ENCODE measurements at places on chromosomes 5 and 9. TPM values are rescaled to one million over a fixed set of nuclear protein-coding genes. Genes with fewer than 3 reads are reported as not detected.

GRCh38 chr5:167939686-167940085, 351.8 kb upstream of the WWC1 start:
- DNase-seq, result no peak

SLC46A2 gene
- 0.44 TPM for polyA plus RNA-seq

CCDC180 gene
- 9.9 TPM for polyA plus RNA-seq

ANKRD18A gene
- 3.9 TPM for polyA plus RNA-seq

RNF183 gene
- polyA plus RNA-seq, result 10.7 TPM

PCDHGB6 gene
- polyA plus RNA-seq, result 7.6 TPM

GRCh38 chr9:99414321-99414720, 192.2 kb downstream of the SEC61B start:
- DNase-seq, result no peak

ZNF618 gene
- polyA plus RNA-seq, result 42.8 TPM

DNA sequence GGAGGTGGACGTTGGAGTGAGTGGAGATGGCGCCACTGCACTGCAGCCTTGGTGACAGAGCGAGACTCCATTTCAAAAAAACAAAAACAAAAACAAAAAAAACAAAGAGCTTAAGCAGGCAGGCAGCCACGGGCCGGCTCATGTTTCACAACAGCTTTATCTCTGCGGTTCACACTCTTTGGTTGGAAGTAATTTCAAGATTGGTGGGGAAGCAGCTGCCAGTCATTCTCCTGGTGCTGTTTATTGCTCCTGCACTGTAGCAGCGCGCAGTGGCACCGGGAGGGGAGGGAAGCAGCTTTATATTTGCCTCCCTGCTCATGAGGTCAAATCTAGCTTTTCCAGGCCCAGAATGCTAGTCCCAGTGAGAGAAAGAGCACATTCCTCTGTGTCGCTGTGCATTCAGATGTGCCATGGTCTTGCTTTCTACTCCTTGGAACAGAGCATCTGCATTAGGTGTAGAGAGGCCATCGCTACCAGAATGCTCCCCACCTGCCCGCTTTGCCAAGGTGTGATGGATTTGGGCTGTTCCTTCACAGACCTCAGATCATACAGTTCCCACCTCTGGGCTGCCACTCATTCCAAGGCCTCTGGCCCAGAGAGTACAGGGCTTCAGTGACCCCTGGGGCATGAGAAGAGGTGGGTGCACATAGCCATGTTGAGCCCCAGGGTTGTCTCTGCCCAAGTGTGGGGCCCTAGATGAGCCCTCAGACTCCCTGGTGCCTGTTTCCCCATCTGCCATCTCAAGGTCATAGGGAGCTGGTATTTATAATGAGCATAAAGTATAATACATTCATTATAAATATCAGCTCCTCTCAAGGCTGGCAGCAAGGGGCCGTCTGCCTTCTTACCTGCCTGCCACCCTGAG, 270.4 kb downstream of the MED10 start:
- no peak for DNase-seq

DNA sequence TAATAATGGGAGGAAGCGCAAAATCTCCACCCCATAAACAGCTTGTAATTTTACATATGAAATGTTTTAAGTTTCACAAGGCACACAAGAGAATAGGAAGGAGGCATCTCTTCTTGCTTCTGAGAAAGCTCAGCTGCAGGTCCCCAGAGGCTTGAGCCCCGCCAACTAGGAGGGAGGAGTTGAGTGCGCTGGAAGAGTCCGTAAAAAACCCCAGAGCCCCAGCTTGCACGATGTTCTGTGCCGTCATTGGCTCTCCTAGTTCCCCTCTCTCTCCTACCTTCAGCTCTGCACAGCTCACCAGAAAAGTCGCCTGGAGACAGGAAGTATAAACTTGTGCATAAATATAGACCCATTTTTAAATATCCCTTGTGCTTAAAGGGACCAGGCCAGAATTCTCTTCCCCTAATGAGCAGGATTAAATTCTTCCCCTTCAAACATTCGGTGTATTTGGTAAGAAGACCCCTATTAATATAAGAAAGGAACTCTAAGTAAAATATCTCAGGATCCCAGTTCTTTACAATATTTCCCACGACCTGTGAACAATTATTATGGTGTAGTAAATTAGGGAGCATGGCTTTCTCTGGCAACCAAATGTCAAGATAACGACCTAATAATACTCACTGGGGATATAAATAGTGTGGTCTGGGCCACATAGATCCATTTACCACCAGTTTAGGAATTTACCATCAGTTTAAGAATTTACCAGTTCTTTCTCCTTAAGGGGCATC, 13.7 kb downstream of the GLRX start:
- DNase-seq, result peak; percentile 54

SCGB3A2 gene
- 0.41 TPM for polyA plus RNA-seq

NR6A1 gene
- 1.1 TPM for polyA plus RNA-seq

C5orf52 gene
- not detected for polyA plus RNA-seq

FBP2 gene
- polyA plus RNA-seq, result not detected

PDZD2 gene
- 21.6 TPM for polyA plus RNA-seq

IFNA21 gene
- not detected for polyA plus RNA-seq

ACSL6 gene
- polyA plus RNA-seq, result 2.1 TPM

DNA sequence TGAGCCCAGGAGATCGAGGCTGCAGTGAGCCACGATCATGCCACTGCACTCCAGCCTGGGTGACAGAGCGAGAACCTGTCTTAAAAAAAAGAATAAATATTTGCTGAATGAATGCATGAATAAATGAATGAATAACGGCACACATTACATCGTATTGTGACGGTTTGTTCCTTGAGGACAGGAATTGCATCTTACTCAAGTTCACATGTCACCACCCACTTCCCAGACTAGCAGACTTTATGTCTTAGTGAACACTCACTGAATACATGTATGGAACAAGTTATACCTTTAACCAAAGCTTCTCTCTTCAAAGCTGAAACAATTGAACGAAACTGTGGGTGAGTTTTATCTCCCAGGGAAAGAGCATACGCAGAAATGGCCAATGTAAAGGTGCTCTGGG, 53.2 kb upstream of the TRAF1 start:
- DNase-seq, result no peak

F2RL2 gene
- 1.2 TPM for polyA plus RNA-seq

GRCh38 chr9:95556521-95556920, 39.8 kb upstream of the PTCH1 start:
- no peak for DNase-seq

C6 gene
- 1.5 TPM for polyA plus RNA-seq

GRIN3A gene
- 1.6 TPM for polyA plus RNA-seq

DNA sequence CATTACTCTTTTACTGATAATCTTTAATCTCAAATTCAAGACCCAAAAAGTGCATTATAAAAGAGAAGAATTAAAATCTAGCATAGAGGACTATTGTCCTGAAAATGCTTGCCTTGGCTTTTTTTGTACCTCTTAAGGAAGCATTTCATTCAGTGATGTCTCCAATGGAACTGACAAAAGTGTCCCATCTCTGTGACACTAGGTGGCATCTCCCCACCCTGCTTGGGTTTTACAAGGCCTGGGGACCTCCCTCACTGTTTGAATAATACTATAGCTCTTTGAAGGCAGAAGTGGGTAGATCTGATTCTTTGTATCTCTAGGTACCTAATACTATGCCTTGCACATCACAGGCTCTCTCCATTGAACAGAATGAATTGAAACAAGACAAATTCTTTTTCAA, 180.6 kb downstream of the EPB41L4A start:
- no peak for DNase-seq

- DNase-seq, result no peak
Measured at GRCh38 chr5:3269395-3270169, 326.1 kb upstream of the IRX1 start.

KCNMB1 gene
- 0.95 TPM for polyA plus RNA-seq

C1QTNF2 gene
- 2.3 TPM for polyA plus RNA-seq

DNA sequence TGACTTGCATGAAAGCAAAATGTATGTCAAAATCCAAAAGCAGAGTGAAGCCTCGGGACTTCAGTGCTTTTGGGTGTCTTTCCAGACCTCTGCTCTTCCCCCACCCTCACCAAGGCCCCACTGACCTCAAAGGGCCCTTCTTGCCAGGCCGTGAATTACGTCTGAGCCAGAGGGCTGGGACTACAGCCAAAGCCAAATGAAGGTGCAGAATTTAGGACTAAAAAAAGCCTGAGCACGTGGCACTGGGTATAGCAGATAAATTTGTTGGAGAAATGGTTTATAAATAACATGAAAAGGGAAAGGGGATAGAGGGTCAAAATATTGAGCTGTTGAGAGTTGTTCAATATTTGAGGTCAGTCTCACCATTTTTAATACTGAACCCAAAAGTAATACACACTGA, 163.4 kb downstream of the GHR start:
- no peak for DNase-seq

- no peak for DNase-seq
Measured at GRCh38 chr5:91026466-91026865, 356.7 kb downstream of the ARRDC3 start.

C9orf152 gene
- polyA plus RNA-seq, result 0.57 TPM

DNA sequence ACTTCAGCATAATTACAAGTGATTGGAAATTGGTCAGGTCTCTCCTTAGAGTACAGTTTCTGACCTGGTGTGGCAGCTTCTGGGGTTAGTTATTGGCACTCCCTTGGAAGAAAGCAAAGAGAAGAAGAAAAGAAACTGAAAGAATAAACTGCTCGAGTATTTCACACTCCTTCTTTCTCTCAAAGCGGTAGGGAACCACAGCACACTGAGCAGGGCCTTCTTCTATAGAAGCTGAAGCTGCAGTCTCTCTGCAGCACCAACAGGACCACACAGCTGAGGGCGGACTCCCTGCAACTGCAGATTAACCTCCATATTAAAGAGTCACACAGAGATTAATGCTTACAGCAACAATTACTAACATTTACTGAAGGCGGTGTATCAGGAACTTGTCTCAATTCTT, 152.0 kb downstream of the TRPM6 start:
- no peak for DNase-seq

- no peak for DNase-seq
Measured at GRCh38 chr9:14306672-14307660, 7.0 kb downstream of the NFIB start.

- DNase-seq, result no peak
Measured at GRCh38 chr9:137552022-137552768, 516 bp downstream of the MRPL41 start.

DNA sequence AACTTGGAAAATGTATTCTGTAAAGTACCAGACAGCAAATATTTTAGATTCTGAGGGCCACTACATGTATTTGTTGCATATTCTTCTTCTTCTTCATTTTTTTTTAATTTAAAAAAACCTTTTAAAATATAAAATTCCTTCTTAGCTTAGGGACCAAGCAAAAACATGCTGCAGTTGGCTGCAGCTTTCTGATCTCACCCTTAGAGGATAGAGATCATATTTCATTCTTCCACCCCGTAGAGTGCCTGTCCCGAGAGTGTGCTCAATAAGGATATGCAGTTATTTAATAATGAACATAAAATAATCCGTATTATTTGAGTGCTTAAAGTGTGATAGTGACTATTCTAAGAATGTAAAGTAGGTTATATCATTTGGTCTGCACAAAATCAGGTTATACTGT, 204.2 kb upstream of the CD180 start:
- no peak for DNase-seq
